Cortex of kidney (tissue), 1 donor: ENCODE measurements at places on chromosomes 2 and 18.

DNA sequence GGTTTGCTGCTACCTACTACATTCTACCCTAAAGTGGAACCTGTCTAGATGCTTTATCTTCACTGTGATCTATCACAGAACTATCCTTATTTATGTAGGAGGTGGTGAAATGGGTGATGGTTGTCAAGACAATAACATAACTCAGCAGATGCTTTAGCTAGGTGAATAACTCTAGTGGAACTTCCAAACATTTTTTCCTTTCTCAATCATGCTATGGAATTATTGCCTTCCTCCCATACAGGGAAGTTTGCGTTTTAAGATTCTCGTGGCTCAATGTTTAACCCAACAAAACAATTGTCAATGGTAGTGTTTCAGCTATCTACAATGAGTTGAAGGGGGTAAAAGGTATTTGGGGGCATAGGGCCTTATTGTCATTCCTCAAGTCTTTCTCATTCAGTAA, 82.6 kb upstream of the GLI2 start:
- no peak for DNase-seq

DNA sequence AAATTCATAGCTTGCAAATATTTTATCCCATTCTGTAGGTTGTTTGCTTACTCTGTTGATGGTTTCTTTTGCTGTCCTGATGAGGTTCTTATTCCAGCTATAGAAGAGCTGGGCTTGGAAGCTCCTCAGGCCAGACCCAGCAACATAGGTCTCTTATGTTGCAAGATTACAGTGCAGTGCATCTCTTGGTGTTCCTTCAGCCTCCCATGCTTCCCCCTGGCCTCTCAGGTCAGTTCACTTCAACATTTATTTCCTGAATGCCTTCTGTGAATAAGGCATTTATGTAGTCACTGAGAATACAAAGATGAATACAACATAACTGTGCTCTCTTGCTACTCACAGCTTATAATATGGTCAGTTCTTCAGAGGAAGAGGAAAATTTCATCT, 179.0 kb upstream of the SLC39A10 start:
- DNase-seq = no peak

GRCh38 chr2:45583977-45584376, 27.1 kb downstream of the SRBD1 start:
- no peak for DNase-seq

GRCh38 chr2:111169268-111169667, 48.6 kb downstream of the BCL2L11 start:
- no peak for DNase-seq

DNA sequence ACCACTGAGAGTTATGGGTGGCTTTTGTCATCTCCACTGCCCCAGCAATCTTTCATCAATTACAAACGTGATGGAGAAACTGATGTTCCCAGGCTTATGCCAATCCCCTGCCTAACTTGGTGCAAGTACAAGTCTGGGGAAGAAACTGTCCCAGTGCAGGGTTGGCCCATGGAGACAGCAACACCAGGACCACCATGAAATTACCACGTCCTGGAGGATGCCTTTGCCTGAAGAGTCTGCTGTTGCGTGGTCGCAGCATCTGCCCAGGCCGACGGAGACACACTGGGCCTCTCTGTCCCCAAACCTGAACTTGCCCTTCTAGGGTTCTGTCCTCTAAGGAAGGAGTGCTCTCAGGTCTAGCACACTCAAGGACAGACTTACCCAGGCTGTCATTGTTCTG, 496.8 kb upstream of the RAB6C start:
- no peak for DNase-seq

DNA sequence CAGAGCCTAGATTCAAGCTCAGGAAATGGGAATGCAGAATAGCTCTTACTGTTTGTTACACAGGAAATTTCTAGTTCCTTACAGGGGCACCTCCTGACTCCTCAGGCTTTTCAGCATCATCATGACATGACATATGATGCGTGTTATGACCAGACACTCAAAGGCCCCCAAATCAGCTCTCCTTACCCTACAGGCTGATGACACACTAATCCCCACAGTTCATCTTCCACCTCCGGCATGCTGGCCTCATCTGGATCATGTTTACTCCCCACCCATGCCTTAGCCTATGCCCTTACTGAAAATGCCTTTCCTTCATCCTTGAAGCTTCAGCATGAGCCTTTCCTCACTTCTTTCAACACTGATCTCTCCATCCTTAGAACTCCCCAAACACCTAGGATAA, 356.9 kb downstream of the SETBP1 start:
- no peak for DNase-seq

GRCh38 chr2:99554238-99554637, 64.4 kb upstream of the REV1 start:
- DNase-seq = no peak

GRCh38 chr18:25038261-25038660, 313.7 kb downstream of the ZNF521 start:
- DNase-seq = no peak

DNA sequence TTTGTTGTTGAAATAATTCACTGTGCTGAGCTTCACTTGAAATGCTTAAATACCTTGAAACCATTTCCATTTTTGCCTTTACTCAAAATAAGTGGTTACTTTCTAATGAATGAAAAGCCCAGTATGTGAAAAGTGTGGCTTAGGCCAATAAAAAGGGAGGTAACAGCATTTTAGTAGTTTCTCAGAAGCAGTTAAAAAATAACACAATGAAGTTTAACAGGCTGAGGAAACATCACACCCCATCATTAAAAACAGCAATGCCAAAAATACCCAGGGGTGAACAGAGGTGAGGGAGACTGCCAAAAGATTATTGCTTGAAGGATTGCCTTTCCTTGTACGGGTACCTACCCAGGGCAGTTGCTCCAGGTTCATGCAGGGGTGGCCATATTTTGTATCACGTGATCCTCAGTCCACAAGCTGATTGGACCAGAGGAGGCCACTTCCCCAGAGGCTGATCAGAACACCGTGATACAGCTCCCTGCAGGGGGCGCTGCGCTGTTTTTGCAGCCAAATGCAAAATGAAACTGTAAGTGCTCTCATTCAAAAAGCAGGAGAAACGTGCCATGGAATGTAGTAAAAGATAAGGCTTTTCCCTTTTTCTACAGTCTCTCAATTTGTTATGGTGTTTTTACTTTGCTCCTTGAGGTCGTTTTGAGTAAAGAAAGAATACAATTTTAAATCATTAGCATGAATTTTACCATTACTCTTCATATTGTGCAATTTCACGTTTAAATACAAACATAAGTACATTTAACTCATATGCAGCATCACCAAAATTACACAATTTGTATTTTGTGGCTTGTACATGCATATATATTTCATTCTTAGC, 70.2 kb upstream of the SH3BP4 start:
- DNase-seq = no peak

- DNase-seq = no peak
Observed at GRCh38 chr18:37440206-37440605, 125.4 kb downstream of the CELF4 start.

GRCh38 chr2:96874198-96874831, 4.4 kb upstream of the SEMA4C start:
- DNase-seq = no peak

GRCh38 chr2:182366628-182367027, 60.2 kb downstream of the PDE1A start:
- no peak for DNase-seq

GRCh38 chr2:157874348-157874747, 1.8 kb downstream of the ACVR1 start:
- no peak for DNase-seq

- DNase-seq = no peak
Observed at GRCh38 chr2:38692636-38693318, 26.9 kb downstream of the GALM start.
